Umbilical cord (tissue), 2 donors: ENCODE measurements at places on chromosomes 1 and 21. TPM values are rescaled to one million over a fixed set of nuclear protein-coding genes. Genes with fewer than 3 reads are reported as not detected.

C1orf116 gene
- total RNA-seq = 2.2 TPM

ARF1 gene
- total RNA-seq = 159 TPM

FAM163A gene
- total RNA-seq = 3.6 TPM

GJC2 gene
- total RNA-seq = 1.9 TPM

FCRL1 gene
- total RNA-seq = 0.72 TPM

NPHS2 gene
- not detected for total RNA-seq

S100A2 gene
- 20.7 TPM for total RNA-seq

UAP1 gene
- total RNA-seq = 103 TPM

GNAT2 gene
- total RNA-seq = not detected

B3GALT5 gene
- total RNA-seq = 1.2 TPM

CGN gene
- 5.3 TPM for total RNA-seq

SOX13 gene
- 7.9 TPM for total RNA-seq

TDRD5 gene
- total RNA-seq = not detected

FCMR gene
- total RNA-seq = not detected

ZBTB8A gene
- 16.1 TPM for total RNA-seq

MPL gene
- not detected for total RNA-seq

CELA2A gene
- total RNA-seq = not detected

TNFRSF4 gene
- total RNA-seq = not detected

CATSPERE gene
- total RNA-seq = 6.0 TPM

LUZP1 gene
- total RNA-seq = 13.0 TPM

CAPN8 gene
- 1.7 TPM for total RNA-seq

SH2D1B gene
- total RNA-seq = not detected

ZNF648 gene
- not detected for total RNA-seq

ARHGEF10L gene
- total RNA-seq = 42.4 TPM

NSUN4 gene
- total RNA-seq = 40.0 TPM

EFNA1 gene
- 3.1 TPM for total RNA-seq

PIAS3 gene
- total RNA-seq = 10.6 TPM

LAPTM5 gene
- total RNA-seq = 14.4 TPM

CHD5 gene
- total RNA-seq = 2.4 TPM

RHOU gene
- 65.7 TPM for total RNA-seq

TMEM54 gene
- 21.7 TPM for total RNA-seq

UTS2 gene
- total RNA-seq = 5.3 TPM
